ENCODE measurements at places on chromosomes 7 and 10.

DNA sequence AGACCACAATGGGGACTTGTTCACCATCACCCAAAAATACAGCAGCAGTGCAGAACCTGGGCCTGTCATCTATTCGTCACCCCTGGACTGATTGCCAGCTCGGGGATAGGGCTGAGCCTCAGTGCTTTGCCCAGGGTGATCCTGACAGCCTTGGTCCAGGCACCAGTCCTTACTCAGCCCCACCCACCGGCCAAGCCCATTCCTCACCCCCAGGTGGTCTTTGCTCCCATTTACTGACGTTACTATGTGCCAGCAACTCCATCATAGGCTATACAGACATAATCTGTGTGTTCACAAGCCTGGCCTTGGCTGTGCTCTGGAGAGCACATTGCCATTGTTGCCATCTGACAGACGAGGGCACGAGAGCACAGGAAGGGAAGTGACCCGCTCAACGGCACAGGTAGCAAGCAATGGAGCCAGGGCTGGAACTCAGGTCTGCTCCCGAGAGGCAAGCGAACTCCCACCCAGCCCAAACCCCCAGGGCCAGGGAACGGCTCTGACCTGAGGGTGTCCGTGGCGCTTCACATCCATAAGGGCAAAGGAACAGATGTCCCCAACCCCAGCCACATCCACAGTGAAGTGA lies 6.8 kb downstream of the ATG9B start:
- no peak for DNase-seq

DNA sequence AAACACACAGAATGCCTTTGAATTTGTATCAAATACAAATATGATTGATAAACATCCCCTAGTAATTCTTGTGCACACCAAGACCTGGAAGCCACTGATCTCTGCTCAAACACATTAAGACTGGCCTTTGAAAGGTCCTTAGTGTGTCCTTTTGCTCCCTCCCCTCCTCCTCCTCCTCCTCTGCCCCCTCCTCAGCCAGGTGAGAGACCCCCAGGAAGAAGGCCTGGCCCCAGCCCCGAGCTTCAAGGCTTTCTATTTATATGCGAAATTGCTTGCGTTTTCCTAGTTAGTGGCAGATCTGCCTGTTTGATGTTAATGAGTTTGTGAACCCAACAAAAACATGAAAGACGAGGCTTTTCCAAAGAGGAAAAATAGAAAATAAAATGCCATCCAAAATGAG lies 63.6 kb upstream of the TCF7L2 start:
- no peak for DNase-seq

DNA sequence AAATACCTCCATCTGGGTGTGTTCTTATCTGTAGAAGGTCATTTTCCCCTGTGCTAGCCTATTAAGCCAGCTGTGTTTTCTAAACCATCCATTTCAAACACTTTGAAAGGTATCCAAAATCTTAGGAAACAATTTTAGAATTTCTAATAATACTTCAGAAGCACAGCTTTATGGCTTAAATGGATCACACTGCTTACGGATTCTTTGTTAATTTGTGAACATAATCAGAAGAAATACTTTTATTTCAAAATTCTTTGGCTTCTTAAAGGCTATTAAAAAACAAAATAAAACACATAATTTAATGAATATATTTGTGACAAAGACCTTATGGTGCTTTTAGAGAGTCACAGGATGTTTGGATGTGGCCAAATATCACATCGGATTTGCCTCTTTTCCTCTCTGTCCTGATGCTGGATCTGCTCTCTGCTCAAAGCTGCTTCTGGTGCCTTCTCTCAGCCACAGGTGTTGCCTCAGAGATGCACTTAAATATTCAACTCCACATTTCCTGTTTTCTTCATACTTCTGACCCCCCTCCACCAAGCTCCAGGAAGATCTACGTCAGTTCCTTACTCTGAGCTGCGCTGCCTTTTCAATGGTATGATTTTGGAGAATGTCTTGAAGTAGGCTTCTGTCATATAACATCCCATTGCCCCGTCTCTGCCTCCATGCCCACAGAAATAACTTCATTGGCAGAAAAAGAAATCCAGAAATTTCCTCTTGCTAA lies 230.6 kb downstream of the MLLT10 start:
- DNase-seq: no peak

DNA sequence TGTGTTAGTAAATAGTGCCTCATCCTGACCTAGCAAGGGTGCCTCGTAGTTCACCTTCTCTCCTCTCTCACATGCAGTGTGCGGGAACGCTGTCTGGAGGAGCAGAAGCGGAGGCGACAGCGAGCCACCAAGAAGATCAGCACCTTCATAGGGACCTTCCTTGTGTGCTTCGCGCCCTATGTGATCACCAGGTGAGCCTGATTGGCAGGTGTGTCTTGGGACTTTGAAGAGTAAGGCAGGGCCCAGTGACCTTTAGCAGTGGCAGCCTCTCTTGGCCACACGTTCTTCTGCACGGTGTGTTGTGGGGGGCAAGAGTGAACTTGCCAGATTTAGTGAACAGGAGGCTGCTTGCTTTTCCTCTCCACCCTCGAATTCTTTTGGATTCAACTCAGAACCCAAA lies 8.6 kb downstream of the GPR26 start:
- no peak for DNase-seq

- no peak for DNase-seq
Observed at GRCh38 chr7:114414156-114415063, at the start of gene FOXP2. Gene FOXP2, plus strand, starts transcription at chr7:114414815. Its CDS starts 11,697 bp downstream, at chr7:114426512.
